ENCODE measurements at places on chromosomes 11 and 22. TPM values are rescaled to one million over a fixed set of nuclear protein-coding genes. Genes with fewer than 3 reads are reported as not detected.

Gene PTH
- total RNA-seq = not detected

DNA sequence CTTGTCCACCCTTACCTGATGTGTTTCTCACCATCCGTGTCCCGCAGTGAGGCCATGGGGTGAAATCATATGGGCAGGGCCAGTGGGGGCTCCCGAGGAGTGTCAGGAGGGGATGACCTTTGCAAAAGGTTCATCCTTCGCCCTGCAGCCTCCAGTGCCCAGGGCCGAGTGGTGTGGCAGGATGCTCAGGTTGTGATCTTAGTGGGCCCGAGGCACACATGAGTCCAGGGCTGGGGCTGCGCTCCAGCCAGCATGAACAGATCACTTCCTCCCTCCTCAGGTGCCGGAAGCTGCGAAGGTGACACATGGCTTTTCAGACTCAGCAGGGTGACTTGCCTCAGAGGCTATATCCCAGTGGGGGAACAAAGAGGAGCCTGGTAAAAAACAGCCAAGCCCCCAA lies 2.8 kb upstream of the FKBP2 start:
- no peak for DNase-seq

GRCh38 chr11:125357551-125357950 lies 138.5 kb downstream of the FEZ1 start:
- DNase-seq = no peak

Gene IFITM1
- 256 TPM for total RNA-seq

DNA sequence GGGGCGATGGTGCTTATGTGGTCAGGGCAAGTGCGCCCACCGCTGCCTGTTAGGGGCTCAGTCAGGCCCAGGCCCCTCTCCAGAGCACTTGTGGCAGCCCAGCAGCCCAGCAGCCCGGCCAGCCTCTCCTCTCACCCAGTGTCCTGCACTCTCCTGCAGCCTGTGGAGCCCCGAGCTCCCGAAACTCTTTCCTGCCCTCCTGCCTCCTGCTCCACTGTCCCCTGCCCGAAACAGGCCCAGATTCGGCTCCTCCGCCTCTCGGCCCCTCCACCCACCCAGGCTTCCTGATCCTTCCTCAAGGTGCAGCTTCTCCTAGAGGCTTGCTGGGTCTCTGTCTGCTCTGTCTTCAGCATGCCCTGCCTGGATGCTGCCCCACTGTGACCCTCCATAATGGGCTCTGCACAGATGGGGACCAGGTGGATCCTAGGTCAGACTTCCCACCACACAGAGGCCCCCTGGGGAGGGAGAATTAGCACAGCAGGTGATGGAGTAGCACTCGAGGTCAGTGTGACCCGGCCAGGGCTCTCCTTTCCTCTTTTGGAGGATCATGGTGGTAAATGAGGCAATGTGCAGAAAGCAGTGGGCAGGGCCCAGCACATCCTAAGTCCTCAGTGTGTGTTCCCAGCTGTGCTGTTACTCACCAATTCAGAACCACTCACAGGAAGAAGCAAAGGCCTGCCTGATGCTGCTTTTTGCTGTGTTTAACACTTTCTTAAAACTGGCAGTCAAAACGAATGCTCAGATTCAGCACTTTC lies 18.6 kb upstream of the NAP1L4 start:
- no peak for DNase-seq

Gene ABTB2
- total RNA-seq = 14.1 TPM

DNA sequence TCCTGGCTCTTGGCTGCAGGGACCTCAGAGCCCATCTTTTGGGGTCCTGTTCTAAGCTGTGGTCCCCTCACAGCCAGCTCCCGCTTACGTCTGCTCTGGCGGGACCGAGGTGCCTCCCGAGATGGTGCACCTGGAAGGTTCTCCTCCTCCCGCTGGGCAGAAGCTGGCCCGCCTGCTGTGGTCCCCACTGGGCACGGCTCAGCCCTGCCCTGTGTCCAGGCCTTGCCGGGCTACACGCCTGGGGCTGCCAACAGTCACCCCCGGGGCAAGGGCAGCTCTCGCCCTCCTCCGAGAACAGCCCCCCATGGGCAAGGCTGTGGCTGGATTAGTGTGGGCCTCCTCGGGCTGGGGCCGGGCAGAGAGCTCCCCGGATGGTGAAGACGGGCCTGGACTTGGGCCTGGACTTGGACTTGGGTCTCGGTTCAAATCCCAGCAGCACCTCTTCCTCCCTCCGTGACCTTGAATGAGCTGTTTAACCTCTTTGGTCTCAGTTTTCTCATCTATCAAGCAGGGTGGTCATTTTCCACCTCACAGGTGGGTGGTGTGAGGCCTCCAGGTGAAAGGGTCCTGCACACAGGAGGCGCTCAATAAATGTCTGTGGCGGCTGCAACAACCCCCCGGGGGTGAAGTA lies 998 bp downstream of the BAIAP2L2 start:
- DNase-seq = peak; percentile 69

Gene BTBD18
- not detected for total RNA-seq

DNA sequence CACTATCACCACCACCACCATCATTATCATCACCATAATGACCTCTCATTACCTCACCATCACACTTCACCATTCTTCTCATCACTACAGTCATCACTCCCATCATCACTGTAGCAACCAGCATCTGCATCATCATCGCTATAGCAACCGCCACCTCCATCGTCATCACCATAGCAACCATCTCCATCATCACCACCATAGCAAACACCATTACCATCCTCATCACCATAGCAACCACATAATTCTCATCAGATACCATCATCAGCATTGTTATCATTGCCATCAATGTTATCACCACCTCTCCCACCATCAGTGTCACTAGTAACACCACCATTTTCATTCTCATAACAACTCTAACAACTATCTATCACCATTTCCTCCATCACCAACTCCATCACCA lies 23.1 kb upstream of the CD82 start:
- no peak for DNase-seq

- no peak for DNase-seq
Observed at GRCh38 chr11:7585816-7586215, 72.0 kb downstream of the PPFIBP2 start.

Gene ARFGAP3
- total RNA-seq = 33.2 TPM

DNA sequence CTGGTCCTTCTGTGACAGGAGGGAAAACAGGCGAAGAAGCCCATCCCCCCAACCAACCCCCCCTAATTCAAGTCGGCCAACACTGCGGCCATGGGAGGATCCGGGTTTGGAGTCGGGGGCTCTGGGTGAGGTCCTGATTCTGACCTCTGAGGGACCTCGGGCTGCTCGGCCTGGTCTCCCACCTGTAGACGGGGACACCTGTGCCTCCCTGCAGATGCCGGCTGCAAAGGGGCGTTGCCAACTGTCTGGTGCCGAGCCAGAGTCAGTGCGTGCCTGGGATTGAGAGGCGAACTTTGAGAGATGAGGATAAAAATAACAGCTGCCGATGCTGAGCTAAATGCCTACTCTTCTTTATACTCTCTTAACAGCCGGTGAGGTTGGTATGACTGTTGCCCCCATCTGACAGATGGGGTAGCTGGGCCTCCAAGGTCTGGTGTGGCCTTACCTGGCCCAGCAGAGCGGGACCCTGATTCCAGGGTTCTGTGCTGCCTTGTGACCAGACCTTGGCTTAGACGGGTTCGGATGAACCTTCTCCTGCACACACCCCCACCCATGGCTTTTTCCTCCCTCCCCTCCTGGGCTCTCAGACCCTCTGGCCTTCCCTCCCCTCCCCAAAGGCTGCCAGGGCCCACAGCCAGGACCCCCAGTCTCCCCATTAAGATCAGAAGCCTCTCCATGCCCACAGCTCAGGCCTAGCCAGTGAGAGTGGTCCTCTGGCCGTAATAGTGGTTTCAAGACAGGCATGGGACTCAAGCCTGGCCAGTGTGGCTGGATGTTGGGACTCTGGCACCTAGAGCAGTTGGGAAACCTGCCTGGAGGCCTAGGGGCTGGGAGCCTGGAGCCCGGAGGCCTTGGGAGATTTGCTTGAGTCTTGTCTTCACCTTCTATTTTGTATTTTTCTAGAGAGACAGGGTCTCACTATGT lies 41.7 kb downstream of the KCNJ4 start:
- no peak for DNase-seq

DNA sequence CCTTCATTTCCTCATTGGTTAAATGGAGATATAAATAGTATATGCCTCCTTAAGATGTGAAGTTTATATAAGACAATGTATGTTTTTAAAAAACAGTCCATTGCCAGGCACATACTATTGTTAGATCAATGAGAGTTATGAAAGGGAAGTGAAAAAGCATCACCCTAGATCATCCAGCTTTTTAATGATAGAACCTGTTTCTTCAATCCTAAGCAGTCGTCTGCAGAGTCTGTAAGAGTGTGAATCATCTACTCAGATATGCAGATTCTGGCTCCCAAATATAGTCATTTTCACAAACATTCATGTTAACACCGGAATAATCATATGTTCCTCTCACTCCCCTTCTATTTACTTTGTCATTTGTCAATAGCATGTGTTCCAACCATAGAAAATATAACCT lies 65.3 kb upstream of the SLN start:
- DNase-seq = no peak

DNA sequence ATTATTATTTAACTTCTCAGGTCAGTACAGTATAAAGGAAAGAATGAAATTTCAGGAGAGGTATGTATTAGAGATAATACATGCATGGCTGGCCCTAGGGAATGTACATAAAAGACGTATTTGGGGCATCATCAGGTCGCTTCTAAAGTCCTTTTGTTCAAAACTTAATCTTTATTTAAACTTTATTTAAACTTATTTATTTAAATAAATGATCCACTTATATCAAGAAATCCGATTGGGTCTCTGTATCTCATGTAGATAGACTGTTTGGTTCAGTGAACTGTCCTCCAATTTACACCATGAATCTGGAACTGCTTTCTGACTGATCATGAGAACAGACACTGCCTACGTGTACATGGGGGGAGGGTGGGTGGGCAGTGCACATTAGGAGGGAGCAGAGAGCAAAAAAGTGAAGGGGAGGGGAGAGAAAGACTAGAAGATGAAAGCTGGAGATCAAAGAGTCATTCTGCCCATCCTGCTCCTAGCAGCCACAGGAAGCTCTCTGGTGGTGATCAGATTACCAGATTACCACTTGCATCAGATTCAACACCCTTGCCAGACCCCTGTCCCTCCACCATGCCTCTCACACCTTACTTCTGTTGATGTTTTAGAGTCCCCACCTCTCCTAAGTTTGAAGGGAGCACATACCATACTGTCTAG lies 92.1 kb upstream of the MTMR2 start:
- DNase-seq = peak; percentile 81

- no peak for DNase-seq
Observed at GRCh38 chr11:94671553-94672366, 96.4 kb upstream of the AMOTL1 start.

- DNase-seq = no peak
Observed at GRCh38 chr22:20296598-20296997, 23.3 kb downstream of the DGCR6L start.

DNA sequence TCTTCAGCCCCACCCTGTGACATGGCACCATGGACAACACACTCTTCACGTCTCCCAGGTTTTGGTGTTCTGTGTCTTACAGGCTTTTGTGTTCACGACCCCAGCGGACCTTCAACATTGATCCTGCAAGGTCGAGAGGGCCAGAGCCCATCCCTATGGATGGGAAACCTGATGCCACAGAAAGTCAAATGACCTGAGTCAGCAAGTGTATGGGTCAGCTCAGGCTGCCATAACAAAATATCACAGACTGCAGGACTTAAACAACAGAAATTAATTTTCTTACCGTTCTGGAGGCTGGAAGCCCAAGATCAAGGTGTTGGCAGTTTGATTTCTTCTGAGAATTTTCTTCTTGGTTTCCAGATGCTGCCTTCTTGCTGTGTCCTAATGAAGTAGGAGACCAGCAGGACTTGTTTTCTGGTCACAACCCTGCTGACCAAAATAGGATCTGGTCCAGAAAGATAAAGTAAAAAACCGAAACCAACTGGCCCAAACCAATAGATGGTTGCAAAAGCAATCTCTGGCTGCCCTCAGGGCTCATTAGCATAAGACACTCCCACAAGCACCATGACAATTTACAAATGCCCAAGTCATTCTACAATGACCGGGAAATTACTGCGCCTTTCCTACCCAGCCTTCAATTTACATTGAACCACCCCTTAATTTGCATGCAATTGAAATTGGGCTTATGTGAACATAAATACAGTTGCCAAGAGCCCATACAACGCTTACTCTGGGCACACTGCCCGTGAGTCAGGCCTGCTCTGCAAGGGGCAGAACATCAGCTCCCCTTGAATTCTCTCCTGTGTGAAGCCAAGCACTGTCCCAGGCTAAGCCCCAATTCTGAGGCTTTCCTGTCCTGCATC lies 113.9 kb downstream of the RPS6KA4 start:
- DNase-seq = no peak

Gene C11orf91
- total RNA-seq = not detected

Gene MAJIN
- not detected for total RNA-seq

Gene PTPRCAP
- 90.3 TPM for total RNA-seq

Gene FAR1
- total RNA-seq = 58.2 TPM

GRCh38 chr11:32847511-32847910 lies 17.8 kb downstream of the PRRG4 start:
- DNase-seq = no peak

Gene TBC1D10A
- 19.3 TPM for total RNA-seq

DNA sequence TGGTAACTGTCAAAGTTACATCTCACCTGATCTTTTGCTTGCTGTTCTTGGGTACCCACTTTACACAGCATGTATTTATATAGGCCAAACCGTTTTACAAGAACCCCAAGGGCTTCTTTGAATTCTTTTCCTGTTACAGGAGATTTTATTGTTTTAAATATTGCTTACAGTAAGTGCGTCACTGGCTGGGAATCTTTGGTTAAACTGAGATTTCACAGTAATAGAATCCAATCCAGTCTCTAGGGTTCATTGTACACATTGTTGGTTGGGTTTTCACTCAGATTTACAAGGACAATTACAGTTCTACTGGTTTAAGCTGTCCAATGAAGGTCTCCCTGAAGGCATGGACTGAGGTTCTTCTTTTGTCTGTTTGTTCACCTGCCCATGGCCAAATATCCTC lies 171.7 kb downstream of the INSC start:
- DNase-seq = no peak

GRCh38 chr11:42465623-42466022 lies 846.2 kb upstream of the API5 start:
- DNase-seq = no peak

GRCh38 chr11:32333320-32333991 lies 101.9 kb downstream of the WT1 start:
- DNase-seq = peak; percentile 73

DNA sequence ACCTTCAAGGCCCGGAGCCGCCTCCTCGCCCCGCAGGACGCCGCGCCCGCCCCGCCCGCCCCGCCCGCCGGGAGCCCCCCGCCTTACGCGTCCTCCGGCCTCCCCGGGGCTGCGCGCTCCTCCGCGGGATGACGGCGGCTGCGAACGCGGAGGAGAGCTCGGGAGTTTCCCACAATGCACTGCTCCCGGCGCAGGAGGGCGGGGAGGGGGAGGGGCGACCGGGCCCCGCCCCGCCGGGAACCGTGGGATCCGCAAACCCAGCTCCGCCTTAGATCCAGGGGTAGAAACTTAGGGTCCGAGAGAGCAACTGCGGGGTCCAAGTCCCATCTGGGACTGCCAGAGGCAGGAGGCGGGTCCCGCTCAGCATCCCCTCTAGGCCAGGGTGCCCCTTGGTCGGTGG lies at the start of gene CEND1:
TSS of gene CEND1 (minus strand) at position 148 of the 400 bp plus-strand sequence. CDS start 1,514 bp downstream, outside the sequence.
- DNase-seq = peak; percentile 87

Gene OR5B21
- not detected for total RNA-seq

Data from activated CD4-positive, alpha-beta T cell treated with anti-CD3 and anti-CD28 coated beads, Interleukin-2, amount 10 ng/mL, durations not matched to agents 24 days and 14 days (primary cell).